ENCODE measurements at places on chromosomes 16 and 17.

DNA sequence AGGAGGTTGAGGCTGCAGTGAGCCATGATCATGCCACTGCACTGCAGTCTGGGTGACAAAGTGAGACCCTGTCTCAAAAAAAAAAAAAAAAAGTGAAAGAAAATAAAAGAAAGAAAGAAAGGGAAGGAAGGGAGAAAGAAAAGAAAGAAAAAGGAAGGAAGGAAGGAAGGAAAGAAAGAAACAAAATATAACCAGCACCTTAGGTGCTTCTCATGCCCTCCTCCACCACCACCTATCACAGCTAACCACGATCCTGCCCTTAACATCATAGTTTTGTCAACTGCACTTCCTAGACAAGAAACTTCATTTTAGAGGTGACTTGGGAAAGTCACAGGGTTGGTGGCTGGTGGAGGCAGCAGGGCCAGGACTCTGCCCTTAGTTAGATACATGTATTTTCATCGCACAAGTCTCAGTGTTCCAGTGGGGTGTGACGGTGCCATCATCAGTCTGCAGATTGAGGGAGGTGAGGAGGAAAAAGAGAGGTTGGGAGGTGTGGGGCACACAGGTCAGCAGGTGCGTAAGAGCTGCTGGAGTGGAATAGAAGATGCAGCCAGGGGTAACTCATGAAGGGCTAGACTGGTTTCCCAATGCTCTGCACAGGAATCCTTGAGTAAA, 10.0 kb downstream of the SUPT4H1 start:
- no peak for DNase-seq

DNA sequence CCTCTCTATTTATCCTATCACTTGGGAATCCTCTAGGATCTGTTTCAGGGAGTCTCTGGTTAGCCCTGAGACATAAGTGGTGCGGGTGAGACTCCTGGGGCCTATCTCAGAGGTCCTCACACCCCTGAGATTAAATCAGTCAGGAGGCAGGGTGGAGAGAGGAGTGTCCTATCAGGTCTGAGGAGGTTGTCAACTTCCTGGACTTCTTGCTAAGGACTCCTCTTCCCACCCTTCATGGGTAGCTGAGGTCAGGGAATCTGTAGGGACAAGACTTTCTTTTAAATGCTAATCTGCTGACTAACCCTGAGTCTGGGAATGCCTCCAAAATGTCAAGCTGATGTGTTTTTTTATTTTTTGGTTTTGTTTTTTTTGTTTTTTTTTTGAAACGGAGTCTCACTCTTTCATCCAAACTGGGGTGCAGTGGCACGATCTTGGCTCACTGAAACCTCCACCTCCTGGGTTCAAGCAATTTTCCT, 6.6 kb upstream of the ARMC5 start:
- DNase-seq, result no peak

DNA sequence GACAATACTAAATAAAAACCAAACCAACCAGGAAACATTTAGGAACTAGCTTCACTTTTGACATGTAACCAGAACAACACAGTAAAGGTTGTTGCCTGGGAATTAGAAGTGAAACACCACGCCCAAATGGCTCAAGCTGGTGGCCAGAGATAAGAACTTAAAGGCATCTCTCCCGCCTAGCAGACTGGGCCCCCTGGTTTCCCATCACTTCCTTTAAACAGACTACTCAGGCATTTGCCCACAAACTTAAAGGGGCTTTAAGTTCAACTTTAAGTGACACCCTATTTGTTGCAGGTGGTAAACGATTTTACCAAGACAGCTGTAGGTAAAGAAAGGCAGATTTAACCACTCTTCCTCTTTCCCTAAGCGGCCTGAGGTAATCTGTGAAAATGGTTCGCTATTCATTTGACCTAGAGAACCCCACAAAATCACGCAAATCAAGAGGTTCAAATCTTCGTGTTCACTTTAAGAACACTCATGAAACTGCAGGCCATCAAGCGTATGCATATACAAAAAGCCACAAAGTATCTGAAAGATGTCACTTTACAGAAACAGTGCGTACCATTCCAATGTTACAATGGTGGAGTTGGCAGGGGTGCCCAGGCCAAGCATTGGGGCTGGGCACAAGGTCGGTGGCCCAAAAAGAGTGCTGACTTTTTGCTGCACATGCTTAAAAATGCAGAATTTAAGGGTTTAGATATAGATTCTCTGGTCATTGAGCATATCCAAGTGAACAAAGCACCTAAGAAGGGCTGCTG, 40.8 kb upstream of the BPTF start:
- DNase-seq, result no peak

GRCh38 chr17:17766077-17766743, 70.6 kb downstream of the SREBF1 start:
- DNase-seq, result no peak

DNA sequence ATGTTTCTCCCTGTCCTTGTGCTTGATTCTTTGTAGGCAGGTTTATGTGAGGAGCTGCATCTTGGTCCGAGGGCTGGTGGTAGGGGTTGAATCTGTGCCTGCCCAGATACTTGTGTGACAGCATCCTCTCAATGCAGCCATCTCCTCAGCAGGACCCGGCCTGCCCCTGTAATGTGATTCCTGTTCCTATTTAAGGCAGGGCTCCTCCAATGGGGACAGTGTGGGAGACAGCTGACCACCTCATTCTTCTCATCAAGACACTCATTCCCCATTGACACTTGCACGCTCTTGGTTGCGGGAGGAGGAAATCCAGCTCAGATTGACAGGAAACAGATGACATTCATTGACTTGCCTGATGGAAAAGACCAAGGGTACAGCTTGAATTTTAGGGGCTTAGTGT, 384.5 kb downstream of the CPPED1 start:
- DNase-seq, result no peak

- DNase-seq, result no peak
Measured at GRCh38 chr17:1793447-1793806, 31.6 kb downstream of the SERPINF1 start.

GRCh38 chr17:73231395-73231794, 30.3 kb downstream of the CPSF4L start:
- DNase-seq, result no peak

DNA sequence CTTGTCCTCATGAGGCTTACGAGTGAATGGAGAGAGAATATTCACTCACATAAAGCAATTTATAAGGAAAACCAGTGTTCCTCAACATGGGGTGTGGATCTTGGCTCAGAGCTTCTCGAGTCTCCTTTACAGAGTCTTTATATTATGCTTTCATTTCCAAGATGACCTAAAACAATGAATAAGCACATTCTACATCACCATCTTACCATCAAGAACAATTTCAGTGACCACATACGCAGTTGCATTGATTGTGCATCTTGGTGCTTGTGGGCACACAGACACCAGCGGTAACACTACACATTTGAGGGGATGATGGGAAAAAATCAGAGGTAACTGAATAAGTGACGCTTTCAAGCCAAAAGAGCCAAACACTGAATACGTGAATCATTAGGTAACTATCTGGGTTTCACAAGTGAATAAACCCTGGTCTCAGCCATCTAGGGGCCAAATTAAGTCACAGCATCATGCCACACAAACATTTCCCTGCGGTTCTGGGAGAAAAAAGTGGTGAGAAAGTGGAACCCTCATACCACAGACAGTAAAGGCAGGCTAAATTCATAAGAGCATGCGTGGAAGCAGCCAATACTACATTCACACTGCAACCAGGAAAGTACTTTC, 9.4 kb downstream of the CWC25 start:
- no peak for DNase-seq

GRCh38 chr17:78523934-78524655, 53.1 kb downstream of the DNAH17 start:
- no peak for DNase-seq

Data from cortex of kidney (tissue), 1 donor.